ENCODE measurements at places on chromosomes 1 and 21.

GRCh38 chr1:15029036-15029435 is 124.5 kb upstream of the TMEM51 start:
- no peak for DNase-seq

GRCh38 chr1:89311757-89312156 is 39.1 kb upstream of the GBP5 start:
- DNase-seq: no peak

GRCh38 chr21:27171707-27172106 is 204.8 kb upstream of the ADAMTS5 start:
- DNase-seq: no peak

GRCh38 chr21:16145479-16145878 is 415.7 kb downstream of the USP25 start:
- no peak for DNase-seq

DNA sequence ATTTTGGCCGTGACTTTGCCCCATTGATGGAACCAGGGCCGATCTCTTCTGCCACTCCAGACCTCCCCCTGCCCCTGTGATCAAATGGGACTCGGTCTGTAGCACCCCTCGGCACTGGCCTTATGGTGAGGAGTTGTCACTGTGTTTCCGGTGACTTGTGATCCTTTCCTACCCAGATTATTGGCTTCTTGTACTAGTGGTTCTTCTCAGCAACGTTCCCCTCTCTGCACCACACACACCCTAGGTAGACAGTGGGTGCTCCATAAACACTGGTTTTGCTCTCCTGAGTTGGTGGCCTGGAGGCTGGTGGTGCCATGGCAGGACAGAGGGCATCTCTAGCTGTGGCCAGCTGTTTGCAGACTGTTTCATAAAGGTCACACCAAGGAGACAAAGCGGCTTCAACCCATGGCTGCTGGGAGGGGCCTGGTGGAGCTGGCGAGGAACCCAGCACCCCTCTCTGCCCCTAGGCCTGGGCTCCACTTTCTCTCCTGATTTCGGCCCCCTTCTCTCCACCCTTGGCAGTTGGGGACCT is 50.7 kb downstream of the DHRS3 start:
- DNase-seq: no peak

GRCh38 chr1:68268896-68269483 is 36.7 kb upstream of the WLS start:
- DNase-seq: no peak

DNA sequence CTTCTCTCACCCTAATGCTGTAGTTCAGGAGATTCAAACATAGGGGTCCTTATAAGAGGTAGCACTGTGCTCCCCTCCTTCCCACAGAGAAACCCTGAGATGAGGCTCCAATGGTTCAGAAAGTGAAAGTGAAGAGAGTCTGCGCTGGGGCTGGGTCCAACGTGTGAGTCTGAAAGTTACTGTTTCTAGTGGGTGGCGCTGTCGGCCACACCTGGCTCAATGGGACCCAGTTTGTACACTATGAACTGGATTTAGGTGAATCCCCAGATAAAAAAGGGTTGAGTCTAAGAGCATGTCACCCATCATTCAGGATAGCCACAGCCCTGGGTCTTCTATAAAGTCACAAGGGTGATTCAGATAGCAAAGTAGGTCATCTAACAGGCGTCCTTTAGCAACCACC is 2.8 kb downstream of the SMCP start:
- DNase-seq: no peak

DNA sequence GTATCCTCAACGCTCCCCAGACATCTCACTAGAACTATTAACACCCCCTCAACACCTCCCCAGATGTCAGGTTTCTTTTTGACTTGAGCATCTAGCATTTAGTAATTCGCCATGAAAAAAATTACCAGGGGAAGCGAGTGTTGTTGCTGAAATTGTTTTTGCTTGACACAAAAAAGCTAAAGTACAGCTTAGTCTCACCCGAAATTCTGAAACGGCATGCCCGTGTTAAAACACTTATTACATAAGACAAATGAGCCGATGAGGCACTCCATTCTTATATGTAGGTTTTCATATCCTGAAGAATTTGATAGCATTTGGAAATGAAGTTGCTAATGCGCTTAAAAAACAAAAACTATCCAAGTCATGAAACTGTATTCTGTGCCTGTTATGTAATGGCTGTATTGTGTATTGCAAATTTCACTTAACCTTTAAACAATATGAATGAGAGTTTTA is 1.3 kb upstream of the NRIP1 start:
- no peak for DNase-seq

DNA sequence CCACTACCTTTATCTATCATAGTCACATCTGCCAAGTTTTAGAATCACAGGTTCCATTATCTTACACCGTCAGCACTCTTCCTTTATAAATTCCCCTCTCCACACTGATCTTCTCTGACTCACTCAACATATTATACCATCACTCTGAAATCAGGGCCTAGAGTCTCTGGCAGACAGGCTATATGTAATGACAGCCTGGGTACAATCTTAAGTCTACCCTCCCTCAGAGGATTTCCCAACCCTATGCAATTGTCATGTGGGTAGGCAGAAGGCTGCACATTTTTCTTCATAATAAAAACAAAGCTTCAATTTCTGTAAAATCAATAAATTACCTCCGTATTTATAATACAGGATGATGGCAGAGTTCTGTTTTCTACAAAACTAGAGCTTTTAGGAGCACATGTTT is 138.0 kb downstream of the RERE start:
- no peak for DNase-seq

- DNase-seq: no peak
Measured at GRCh38 chr21:45766501-45766900, 123.0 kb downstream of the PCBP3 start.

- DNase-seq: no peak
Measured at GRCh38 chr1:51679435-51679834, 62.5 kb downstream of the OSBPL9 start.

GRCh38 chr1:1946540-1946939 is 27.5 kb upstream of the TMEM52 start:
- no peak for DNase-seq

DNA sequence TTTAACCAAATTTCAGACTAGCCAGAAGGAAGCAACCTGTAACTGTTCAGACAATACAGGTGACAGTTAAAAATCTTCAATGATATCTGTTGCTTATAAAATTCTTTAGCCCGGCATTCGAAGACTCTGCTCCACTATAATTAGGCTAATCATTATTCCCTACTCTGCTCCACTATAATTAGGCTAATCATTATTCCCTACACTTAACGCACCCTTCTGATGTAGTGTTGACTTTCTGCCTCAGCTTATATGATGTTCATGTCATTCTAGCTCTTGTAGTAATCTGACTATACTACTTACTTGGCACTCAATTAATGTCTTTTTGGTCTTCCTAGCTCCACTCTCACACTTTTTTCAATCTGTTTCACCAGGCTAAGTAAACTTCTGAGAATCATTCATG is 13.3 kb downstream of the TESK2 start:
- DNase-seq: no peak

DNA sequence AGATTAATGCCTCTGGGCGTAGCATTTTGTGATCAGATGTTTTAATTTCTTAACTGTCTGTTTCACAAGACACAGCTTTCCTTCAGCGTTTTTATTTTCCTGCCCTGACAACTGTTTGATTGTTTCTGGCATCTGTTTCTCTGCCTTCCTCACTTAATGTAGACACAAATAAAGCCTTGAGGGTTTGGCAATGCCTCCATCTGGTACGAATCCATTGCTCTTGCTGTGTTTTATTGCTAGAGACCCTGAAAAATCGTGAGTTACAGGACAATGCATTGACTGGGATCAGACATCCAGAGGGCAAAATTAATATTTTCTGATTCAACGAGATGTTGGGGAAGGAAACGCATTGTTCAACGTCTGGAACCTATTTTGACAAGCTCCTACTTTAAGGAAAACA is 363.5 kb downstream of the MRPL39 start:
- DNase-seq: no peak

DNA sequence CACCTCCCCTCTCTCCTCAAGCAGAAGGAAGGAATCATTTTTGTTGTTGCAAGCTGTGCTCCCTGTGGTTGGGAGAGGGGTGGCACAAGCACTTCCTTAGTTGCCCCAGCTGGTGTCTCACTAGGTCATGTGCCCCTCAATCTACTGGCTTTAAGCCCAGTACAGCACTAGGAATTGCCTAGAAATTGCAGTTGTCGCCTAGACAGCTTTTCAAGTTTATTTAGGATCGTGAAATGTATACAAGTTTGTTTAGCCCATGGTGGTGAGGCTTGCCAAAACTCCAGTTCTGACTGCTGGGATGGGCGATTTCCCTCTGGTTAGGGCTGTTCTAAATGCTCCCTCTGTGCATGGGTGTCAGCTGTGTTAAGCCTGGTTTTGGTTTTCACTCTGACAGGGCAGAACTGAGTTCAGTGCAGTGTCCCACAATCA is 126.8 kb upstream of the ZNF644 start:
- DNase-seq: no peak

DNA sequence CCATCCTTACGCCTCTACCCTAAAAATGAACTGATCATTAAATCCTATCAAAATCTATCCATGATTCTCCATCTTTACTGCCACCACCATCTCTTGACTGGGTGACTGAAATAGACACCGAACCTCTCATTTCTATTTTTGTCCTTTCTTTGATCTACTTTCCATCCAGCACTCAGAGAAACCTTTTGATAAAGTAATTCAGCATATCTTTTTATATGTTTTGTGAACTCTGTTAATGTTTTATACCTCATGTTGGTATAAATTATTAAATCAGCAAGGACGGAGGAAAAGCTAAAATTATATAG is 13.0 kb downstream of the PCNX2 start:
- DNase-seq: no peak

GRCh38 chr1:171346881-171347280 is 32.9 kb downstream of the FMO4 start:
- DNase-seq: no peak

DNA sequence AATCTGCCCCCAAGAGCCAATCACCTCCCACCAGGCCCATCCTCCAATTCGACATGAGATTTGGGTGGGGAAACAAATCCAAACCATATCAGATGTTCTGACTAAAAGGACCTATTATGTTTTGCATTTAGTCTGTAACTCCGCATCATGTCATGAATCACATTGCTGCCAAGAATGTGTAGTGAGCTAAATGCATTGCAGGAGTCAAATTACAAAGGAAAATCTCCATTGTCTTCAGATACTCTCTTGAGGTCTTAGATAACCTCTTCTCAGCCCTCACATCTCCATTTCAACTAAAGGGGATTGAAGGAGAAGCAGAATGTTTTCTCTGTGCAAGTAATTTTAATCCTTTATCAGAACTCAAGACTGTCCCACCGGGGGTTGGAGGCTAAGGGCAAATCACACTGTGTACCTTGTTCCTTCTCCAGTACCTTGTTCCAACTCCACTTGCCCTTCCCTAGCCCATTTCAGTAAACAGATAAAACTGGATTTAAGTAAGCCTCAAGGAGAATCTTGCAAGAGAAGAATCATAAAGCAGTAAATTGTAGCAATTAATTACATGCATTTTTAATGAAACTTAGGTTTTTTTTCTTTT is 34.1 kb downstream of the EXTL2 start:
- DNase-seq: no peak

- DNase-seq: no peak
Measured at GRCh38 chr21:46048926-46049889, 48.7 kb upstream of the COL6A2 start.

DNA sequence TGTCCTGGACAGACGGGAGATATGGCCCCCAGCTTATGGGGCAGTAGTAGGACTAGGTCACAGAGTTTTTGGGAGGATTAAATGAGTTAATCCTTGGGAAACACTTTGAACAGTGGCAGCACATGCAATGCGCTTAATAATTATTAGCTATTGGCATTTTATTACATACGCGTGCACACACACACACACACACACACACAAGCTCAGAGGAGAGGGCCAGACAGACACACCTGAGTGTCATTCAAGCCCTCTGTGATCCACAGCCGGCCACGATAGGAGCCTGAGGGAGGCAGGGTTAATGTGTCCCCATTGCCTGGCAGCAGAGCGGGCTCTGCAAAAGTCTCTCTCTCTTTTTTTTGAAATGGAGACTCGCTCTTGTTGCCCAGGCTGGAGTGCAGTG is 37.9 kb downstream of the EPHA2 start:
- no peak for DNase-seq

- no peak for DNase-seq
Measured at GRCh38 chr1:37602750-37603694, 7.3 kb upstream of the GNL2 start.

DNA sequence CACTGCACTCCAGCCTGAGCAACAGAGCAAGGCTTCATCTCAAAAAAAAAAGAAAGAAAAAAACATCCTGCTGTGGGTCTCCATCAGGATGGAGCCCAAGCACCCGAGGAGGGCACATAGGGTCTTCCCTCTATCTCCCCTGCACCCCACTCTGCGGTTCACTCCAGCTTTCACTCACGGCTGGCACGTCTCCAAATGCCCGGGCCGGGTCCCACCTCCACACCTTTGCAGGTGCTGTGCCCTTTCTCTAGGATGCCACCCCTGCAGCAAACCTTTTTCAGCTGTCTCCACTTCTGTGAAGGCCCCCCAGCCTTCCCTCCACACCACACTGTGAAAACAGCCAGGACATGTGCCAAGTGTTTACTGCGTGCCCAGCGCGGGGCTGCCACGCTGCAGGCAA is 22.4 kb upstream of the DDOST start:
- no peak for DNase-seq

- DNase-seq: no peak
Measured at GRCh38 chr1:20654104-20654690, 7.0 kb downstream of the DDOST start.

DNA sequence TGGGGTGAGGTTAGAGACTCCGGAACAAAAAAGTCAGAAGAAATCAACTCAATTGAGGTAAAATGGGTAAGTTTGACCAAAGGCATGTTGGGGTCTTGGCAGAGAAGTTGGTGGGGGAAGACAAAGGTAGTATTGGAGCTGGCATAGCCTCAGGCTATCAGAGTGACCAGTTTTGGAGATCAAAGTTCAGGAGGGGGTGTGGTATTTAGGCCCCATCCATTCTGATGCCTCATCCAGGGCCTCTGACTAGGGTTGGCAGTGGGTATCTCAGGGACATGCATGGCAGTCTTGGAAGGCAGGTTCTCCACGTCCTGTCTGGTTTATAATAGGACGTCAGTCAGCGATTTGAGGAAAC is 73.2 kb upstream of the TRABD2B start:
- no peak for DNase-seq

DNA sequence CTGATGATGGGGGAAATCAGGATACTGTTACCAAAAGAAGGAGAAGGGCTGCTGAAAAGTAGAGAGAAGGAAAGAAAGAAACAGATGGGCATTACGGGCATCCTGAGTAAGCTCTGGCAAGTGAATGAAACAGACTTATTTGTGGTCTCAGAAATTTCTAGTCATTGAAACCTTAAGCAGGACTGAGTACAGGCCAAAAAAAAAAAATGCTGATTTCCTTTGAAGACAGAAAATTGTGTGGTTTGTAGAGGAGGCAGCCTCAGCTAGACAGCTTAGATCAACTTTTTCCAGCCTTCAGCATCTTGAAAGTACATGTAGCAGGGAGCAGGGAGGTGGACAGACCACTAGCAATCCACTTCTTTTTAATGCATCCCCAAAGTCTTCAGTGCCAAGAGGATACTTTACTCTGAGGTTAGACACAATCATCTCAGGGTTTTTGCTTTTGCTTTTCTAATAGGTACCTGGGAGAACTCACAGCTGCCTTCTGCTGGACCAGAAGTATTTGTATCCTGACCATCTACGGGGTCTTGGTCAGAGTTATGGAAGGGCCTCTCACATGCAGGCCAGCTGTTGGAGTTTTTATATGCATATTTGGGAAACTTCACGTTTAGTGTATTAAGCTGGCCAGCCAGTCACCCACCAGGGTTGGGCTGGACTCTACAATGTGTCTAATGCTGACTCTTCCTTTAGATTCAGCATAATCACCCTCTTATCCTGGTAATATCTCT is 10.6 kb upstream of the CAPZB start:
- no peak for DNase-seq

- no peak for DNase-seq
Measured at GRCh38 chr1:167640051-167640450, 10.0 kb downstream of the RCSD1 start.

Measured in T-helper 1 cell (primary cell).